ENCODE measurements at places on chromosomes 12 and 14.

GRCh38 chr12:67472539-67472938 is 176.0 kb upstream of the DYRK2 start:
- no peak for DNase-seq

GRCh38 chr12:20492251-20492760 is 124.0 kb downstream of the PDE3A start:
- no peak for DNase-seq

DNA sequence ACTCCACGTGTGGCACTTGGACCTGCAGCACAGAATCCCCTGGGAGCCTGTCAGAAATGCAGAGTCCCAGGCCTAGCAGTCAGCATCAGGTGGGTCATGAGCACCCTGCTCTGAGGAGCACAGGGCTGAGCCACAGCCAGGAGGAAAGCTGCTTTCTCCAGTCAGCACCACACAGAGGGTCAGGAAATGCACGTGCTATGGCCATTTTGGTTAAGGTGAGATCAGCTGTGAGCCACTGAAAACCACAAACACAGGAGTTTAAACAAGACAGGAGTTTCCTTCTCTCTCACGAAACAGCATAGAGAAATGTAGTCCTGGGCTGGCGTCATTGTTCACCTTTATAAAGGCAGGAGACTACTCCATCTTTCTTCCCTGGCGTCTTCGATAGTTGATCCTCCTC is 204.5 kb upstream of the SFSWAP start:
- DNase-seq = no peak

DNA sequence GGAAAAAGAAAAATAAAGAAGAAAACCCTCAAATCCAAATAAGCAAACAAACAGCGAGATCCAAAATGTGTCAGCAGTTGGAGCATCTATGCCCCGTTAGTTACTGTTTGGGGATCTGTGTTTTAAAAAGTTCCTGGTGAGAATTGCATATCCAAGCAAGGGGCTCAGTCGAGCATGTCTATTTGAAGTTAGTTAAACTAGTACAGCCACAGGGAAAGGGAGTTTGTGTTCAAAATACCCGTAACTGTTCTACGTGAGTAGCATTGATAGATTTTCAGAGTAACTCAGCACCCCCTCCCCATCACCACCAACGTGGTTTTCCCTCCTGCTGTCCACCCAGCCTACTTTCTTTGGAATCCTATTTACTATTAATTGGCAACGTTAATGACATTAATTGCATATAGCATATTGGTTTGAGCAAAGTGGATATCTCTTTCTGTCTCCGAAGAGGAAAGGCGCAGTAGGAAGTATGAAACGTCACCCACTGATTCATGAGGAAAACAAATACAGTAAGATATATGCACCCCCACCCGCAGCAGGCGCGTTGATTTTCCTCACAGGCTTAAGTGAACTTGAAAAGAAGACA is 1.5 kb downstream of the NPAS3 start:
- no peak for DNase-seq

DNA sequence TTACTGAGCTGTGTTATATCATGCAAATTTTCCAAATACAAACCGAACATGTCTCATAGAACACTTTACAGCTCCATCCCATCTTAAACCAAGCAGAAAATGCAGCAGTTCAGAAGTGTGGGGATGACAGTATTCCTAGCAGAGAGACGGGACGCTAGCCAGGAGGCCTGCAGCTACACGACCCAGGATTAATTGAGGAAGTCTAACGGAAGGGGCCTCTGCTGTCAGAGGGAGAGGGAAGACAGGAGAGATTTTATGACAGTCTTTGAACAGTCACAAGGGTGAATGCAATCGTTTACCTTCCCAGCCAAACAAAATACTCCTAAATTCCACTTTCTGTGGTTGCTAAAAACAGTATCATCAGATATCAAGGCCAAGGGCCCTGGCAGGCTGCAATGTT is 261.9 kb downstream of the TMEM132D start:
- no peak for DNase-seq
